ENCODE measurements at places on chromosomes 1 and 21.

- DNase-seq: peak; percentile 56
Measured at GRCh38 chr1:10210841-10211804, 753 bp downstream of the KIF1B start.

- no peak for DNase-seq
Measured at GRCh38 chr1:56897150-56898004, 42.8 kb downstream of the C8A start.

DNA sequence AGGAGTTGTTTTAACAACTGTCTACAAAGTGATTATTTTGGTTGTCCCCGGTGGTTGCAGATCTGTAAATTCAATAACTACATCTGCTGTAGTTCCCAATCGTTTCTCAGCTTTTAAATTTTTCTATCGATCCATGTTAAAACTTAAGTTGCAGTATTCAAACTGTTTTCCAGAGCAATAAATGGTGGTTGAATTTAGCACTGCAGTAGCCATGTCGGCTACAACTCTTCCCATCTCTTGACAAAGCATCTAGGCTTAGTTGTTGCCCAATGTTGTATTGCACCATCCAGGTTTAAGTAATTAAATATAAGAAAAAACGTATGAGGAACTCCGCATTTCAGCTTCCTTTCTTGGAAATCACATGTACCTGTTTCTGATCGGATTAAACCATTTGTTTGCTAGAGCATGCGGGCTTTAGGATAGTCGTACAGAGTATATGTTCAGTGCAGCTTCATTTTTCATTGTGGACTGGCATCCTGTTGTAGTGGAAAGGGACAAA is 996 bp downstream of the CNIH4 start:
- DNase-seq: no peak

GRCh38 chr1:232568331-232568852 is 61.5 kb downstream of the SIPA1L2 start:
- DNase-seq: no peak

DNA sequence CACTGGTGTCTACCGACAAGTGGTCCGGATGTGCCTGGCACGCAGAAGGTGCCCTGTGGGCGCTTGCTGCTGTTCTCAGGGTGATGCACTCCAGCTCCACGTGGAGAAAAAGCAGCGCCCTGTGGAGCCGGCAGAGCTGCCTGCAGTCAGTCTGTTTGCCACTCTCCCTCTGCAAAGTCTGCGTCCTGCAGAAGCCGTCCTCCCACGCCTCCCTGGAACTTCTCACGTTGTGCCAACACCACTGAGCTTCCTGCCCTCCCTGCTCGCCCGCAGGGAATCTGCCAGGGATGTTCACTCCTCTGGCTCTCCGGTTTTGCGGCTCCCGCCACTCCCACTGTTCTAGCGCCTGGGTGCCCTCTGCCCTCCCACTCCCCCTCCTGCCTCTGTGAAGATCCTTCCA is 19.8 kb upstream of the UBXN10 start:
- no peak for DNase-seq

Data from liver (tissue), 10 donors.